Glomerular endothelial cell (primary cell): ENCODE measurements at places on chromosomes 12 and 14. TPM values are rescaled to one million over a fixed set of nuclear protein-coding genes. Genes with fewer than 3 reads are reported as not detected.

DNA sequence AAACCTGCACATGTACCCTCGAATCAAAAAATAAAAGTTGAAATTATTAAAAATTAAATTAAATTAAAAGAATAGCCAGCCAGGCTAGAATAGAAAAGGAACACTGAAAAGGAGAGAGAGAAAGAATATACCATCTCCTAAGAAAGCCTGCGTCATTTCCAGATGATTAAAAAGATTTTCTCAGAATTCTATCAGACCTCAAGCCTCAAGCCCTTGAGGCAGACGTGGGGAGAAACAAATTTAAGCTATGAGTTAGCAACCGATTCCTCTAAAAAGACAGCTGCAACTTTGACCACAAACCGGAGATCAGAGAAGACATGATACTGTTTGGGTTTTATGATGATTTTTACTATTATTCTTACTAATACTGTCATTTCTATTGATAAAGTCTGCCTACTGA, 138.3 kb downstream of the KSR2 start:
- DNase-seq, result no peak

DNA sequence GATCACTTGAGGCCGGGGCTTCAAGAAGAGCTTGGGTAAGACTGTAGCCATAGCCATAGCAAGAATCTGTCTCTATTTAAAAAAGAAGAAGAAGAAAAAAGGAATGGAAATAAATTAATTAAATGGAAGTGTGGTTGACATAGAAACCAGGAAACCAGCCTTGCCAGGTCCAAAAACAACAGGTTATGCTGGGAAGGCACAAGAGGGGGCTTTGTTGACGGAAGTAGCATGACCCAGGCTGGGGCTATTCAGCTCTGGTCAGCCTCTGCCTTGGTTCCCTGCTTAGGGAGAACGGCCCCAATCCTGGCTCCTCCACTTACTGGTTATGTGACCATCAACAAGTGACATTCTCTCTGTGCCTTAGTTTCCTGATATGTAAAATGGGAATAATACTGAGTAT, 14.4 kb upstream of the GPR68 start:
- DNase-seq, result no peak

- no peak for DNase-seq
These were observed 179.0 kb downstream of the SLC15A4 start for GRCh38 chr12:128644664-128645296.

GRCh38 chr14:86575141-86575540, 1045.2 kb downstream of the FLRT2 start:
- DNase-seq, result no peak

DNA sequence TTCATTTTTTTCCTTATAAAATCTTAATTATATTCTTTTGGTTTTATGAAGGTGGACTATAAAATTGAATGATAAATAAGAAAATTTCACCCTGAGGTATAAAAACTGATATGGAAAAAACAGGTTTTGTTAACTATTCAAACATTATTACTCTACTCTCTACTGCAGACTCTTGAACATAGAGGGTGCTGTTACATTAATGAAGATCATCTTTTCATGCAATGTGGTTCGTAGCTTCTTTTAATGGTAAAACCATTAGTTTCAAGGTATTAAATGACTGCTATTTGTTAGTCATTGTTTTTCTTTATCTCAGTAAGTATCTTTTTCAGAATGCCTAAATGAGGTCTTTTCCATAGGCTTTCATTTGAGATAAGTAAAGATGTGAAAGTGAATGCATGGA, 510.4 kb downstream of the SLC16A7 start:
- DNase-seq, result no peak

DNA sequence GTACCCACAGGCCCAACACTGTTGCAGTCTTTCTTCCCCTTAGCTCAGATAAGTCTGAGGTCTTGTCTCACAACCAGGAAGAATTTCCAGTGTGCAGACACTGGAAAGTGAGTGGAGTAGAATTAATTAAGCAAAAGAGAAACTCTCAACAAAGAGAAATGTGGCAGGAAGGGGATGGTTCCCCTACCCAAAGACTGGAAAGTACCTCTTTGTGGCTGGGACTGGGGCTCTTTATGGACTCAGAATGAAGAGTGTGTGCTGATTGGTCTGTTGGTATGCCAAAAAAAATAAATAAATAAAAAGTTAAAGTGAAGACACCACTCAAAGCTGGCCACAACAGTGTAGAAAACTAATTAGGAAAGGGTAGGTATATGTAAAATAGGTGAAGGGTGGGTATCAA, 26.4 kb downstream of the GLIPR1L1 start:
- DNase-seq, result no peak

DNA sequence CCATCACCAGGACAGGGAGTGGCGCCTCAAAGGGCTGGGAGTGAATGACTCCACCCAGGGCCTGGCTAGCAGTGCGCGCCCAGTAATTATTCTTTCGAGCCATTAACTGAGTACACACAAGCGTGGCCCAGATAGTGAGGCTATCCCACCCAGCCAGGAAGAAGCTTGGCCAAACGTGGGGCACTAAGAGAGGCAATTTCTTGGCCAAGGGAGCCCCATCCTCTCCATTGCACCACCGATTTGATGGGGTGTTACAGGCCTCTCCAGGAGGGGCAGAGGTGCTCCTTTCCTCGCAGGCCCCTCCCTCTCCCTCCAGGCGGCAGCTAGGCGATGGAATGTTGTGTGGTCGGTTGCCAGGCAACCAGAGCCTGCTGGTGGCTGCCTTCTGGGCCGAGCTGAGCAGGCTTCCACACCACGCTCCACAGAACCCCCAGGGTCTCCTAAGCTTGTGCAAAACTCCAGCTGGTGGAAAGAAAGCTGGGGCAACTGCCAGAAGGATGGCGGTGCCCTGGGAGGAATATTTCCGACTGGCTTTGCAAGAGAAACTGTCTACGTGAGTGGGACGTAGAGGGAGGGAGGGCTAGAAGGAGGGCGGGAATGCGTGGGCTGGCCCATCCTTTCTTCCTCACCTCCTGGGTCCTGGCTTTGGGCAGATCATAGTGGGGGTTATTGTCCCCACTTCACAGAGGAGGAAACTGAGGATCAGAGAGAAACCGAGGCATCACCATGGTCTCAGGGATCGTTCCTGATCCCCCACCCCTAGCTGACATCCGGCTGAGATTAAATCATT, at the start of gene CFAP73:
Gene CFAP73 (plus strand): TSS at position 364 of the 790 bp plus-strand sequence. CDS start 134 bp downstream, at position 498.
- DNase-seq, result no peak

GRCh38 chr14:103849151-103849886, 1.9 kb upstream of the PPP1R13B start:
- DNase-seq, result no peak

DNA sequence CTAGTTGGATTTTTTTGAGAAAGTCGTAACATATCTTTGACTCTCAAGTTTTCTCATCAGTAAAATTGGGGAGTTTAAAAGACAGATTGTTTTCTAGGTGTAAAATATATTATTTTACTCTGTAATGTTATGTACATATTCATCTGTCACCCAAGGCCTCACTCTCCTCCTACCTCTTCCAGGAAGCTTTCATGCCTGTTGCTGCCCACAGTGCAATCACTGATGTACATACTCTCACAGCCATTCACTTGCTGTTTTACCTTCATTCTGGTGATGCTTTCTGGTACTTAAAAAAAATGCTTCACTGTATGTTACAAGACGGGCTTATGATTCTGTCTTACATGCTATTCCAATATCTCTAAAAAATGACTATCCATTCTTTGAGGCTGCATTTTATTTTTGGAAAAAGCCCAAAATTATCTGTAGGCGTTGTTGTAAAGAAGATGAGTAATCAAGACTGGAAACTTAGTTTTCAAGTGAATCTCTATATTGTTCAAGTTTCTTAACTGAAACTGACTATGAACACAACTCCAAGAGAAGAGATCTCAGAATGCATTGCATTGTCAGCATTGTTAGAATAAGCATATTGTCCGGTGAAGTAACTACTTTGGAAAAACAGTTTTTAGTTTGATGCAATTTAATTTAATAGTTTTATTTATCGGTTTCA, 82.5 kb downstream of the LMO3 start:
- no peak for DNase-seq

DNA sequence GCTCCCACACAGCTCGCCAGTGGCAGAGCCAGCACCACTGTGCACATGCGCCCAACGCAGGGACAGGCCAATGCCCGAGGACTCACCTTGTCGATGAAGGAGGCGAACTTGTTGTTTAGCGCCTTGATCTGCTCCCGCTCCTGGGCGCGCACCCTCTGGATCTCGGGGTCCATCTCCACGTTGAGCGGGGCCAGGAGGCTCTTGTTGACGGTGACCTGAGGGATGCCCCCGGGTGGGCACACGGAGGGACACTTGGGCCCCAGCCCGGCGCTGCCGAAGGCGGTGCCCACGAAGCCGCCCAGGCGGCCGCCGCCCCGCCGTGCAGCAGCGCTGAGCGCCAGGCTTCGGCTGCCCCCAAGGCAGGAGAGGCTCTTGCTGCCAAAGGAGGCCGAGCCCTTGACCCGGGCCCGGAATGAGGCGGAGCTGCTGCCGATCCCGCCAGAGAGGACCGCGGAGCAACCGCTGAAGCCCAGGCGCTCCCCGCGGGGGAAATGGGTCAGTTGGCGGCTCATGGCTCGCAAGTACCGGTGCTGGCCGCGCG, at the start of gene KRT72:
Gene KRT72 (minus strand): TSS at position 523 of the 541 bp plus-strand sequence. CDS start 11 bp downstream, at position 512.
- no peak for DNase-seq

- DNase-seq, result no peak
These were observed 8.7 kb upstream of the KRT78 start for GRCh38 chr12:52857500-52857899.

GRCh38 chr12:132437943-132438700, 51.8 kb upstream of the FBRSL1 start:
- DNase-seq, result no peak

GRCh38 chr14:97687944-97688630, 890.9 kb downstream of the VRK1 start:
- no peak for DNase-seq

- DNase-seq, result no peak
These were observed 7.1 kb downstream of the SETD1B start for GRCh38 chr12:121810833-121811433.

GRCh38 chr14:101781240-101782061, 19.9 kb downstream of the PPP2R5C start:
- DNase-seq, result no peak

DNA sequence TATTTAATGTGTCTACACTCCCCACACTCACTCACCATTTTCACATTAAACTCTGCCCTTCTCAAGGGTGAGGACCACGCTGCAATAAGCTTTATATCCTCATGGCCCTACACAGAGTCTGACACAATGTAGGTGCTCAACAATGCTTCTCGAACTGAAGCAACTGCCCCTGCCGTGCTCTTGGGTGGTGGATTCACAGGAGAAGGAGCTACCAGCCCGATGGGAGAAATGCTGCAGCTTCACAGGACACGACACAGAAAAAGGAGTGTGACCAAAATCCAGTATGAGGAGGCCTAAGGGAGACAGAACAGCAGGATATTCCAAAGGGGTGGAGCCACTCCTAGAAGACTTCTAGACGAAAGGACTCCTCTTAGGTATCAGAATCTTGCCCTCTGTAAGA, 6.5 kb upstream of the KRT3 start:
- no peak for DNase-seq

Gene AICDA
- not detected in 2 replicates for total RNA-seq

Gene PHETA1
- 16.5 and 19.5 TPM in 2 replicates for total RNA-seq

Gene MYO1H
- not detected in 2 replicates for total RNA-seq

Gene DAO
- total RNA-seq, result not detected in 2 replicates

Gene ARHGAP9
- total RNA-seq, result 0.18 and 0.24 TPM in 2 replicates

Gene POTEG
- not detected in 2 replicates for total RNA-seq

Gene SCN8A
- total RNA-seq, result 2.0 and 7.1 TPM in 2 replicates

Gene ARHGEF40
- 20.4 and 22.0 TPM in 2 replicates for total RNA-seq

Gene ASB2
- 0.35 and 0.58 TPM in 2 replicates for total RNA-seq

Gene ACOT6
- not detected in 2 replicates for total RNA-seq
